ENCODE measurements at places on chromosomes 16 and 17.
A peak's percentile ranks its signal among the peaks of the same experiment; 100 is the strongest.

DNA sequence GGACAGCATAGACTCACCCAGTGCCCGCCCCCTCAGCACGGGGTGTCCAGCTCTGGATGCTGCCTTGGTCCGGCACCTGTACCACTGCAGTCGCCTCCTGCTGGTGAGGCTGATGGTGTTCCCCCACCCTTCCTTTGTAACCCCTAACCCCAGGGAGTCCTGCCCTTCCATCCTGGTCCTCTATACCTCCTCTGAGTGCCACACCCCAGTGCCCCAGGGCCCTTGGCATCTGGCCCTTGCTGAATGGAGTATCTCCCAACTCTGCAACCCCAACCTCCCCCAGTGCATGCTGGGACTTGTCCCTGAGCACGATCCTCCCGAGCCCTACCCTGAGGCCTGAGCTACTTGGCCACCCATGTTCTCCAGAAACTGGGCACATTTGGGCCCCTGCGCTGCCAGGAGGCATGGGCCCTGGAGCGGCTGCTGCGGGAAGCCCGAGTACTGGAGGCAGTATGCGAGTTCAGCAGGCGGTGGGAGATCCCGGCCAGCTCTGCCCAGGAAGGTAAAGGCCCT is 15.8 kb downstream of the RIPOR1 start:
- DNase-seq, result no peak

GRCh38 chr17:78399693-78400144 is 21.3 kb downstream of the PGS1 start:
- no peak for DNase-seq

GRCh38 chr17:63976702-63977101 is 4.0 kb upstream of the SCN4A start:
- no peak for DNase-seq

- no peak for DNase-seq
Measured at GRCh38 chr16:69619514-69619913, 53.7 kb downstream of the NFAT5 start.

- no peak for DNase-seq
Measured at GRCh38 chr17:40496634-40497420, 4.6 kb downstream of the TNS4 start.

- no peak for DNase-seq
Measured at GRCh38 chr16:66976746-66977145, 11.6 kb upstream of the CES4A start.

DNA sequence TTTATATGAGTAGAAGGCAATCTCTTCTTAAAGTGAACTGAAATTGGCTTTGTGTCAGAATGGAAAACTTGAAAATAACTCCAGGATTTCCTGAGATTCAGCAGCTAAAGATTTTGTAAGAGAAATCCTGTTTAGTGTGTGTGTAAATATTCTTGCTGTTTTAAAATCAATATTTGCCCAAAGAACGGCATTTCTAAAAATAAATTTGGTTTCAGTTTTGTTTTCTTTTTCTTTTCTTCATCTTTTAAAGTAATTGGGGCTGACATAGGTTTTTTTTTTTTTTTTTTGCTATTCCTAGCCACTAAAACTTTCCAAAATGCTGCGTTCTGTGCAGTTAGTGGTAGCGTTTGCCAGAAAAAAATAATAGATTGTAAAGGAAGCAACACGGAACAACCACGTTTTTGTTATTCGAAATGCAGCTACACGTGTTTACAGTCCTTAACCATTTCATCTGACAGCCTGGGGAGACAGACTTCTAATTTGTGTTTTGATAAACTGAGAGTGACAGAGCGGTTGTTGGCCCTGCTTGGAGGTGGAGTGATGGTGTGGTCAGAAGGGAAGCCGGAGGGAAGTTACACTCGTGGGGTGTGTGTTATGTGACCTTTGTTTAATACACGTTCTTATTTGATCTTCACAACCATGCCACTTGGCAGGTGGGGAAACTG is 21.6 kb upstream of the SMPD3 start:
- no peak for DNase-seq

- no peak for DNase-seq
Measured at GRCh38 chr17:56688151-56688550, 94.7 kb downstream of the NOG start.

DNA sequence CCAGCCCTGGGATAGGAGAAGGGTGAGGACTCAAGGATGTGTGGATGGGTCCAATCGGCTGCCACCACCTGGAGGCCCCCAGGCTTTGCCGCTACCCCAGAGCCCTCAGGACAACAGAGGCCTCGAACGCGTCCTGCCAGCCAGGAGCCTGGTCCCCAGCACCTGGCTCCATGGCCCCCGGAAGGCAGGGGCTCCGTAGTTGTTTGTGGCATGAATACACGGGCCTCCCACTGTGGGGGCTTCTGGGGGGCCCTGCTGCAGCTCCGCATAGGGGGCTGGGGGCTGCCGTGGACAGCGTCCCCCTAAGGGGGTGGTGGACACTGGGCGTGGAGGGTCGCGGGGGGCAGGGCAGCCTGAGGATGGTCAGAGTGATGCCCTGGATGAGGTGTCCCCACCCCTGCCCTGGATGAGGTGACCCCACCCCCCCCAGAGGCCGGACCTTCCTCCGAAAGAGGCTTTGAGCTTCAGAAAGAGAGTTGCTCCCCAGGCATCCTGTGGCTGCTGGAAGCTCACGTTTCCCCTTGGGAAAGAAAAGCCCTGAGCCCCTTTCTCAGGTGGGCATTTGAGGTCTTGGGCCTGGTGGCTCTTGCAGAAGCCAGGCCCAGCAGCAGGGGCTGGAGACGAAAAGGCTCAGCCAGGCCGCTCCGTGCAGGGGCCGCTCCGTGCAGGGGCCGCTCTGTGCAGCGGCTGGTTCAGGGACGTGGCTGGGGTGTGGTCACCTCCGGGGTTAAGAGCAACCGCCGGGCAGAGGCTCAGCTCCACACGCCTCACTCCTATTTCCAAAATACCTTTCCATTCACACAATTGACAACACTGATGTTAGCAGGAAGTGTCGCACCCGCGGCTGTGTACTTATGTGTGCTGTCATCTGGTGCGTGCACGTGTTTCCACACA is 40.3 kb upstream of the GNG13 start:
- DNase-seq, result no peak

DNA sequence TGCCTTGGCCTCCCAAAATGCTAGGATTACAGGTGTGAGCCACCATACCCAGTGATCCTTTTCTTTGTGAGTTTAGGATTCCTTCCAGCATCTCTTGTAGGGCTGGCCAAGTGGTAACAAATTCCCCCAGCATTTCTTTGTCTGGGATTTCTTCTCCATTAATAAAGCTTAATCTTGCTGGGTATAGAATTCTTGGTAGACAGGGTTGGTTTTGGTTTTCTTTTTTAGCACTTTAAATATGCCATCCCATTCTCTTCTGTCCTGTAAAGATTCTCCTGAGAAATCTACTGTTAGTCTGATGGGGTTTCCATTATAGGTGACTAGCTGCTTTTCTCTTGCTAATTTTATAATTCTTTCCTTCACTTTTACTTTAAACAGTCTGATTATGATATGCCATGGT is 173.0 kb upstream of the TOM1L1 start:
- no peak for DNase-seq

DNA sequence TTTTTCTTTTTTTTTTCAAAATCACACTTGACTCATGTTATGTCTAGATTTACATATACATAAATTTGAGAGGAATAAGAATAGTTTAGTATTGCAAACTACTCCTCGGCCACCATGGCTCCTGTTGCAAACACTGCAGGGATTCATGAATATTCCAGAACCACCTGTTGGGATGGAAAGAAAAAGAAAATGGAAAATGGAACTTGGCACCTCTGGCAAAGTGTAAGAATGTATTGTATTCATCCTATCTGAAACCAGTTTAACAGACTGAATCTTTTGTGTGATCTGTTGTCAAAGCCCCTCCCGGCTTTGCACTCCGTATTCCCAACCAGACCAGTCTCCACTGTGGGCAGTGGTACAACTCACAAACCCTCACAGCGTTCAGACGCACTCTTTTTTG is 124.4 kb downstream of the SPECC1 start:
- no peak for DNase-seq

DNA sequence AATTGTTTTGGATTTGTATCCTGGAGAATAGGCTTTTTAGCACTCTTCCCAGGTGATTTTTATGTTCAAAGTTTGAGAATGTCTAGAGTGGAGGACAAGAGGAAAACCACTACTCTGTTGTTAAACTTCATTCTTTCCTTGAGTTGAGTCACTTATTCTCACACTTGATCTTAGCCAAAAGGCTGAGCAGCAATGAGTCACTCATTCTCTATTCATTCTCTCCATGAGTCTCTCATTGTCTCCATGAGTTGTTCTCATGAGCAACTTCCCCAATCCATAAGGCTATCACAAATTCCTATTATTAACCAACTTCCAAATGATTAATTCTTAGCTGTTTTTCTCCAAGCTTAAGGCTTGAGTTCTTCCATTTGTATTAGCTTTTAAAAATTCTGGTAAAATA is 1393.3 kb downstream of the CDH8 start:
- DNase-seq, result no peak

DNA sequence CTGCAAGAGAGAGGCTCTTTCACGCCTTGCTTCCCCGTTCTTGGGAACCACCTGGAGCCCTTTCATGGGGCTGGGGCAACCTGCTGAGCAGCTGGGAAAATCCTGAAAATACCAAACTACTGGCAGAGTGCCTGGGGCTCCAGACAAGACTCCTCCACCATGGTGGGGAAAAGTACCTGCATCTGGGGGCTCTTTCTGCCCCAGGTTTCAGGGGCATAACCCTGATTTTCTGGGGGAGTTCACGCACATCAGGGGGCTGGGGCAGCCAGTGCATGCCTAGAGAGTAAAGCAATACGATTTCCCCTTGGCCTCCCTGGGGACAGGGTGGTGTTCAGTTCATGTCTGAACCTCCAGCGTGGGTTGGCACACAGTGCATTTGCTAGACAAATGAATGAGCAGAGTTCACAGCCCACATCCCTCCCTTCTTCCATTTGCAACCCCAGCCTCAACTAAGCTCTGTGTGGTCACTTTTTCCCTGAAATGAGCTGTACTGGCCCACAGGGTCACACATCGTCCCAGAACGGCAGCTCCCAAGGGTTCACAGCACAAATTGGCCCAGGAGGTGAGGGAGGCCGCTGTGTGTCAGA is 5.2 kb upstream of the CDC42EP4 start:
- no peak for DNase-seq

GRCh38 chr16:18950469-18951185 is 24.4 kb upstream of the SMG1 start:
- DNase-seq, result no peak

DNA sequence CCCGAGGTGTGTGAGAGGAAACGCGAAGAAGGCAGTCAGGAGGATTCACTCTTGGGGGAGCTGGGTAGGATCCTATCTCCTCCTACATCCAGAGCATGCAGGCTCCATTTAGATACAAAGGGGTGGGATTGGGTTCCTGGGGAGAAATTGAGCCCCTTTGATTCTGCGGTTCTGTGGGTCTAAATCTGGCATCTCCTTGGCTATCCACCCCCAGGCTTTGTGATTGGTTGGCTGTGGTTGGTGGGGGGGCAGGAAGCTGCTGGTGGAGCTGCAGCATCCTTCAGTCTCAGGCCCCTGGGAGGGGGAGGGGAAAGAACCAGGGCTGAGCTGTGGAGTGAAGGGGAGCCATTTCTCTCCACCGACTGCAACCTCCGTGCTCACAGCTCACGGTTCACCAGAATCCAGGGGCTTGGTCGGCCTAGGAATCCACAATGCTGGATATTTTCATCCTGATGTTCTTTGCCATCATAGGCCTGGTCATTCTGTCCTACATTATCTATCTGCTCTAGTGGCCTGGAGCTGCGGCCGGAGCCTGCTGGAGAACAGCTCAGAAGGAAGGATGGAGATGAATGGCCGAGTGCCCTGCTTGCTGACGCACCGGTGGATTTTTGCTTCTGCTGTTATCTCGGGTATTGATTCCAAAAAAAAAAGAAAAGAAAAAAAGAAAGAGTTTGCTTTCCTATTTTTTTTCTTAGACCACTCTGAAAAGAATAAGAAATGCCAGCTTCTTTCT is at the start of gene LASP1NB:
Gene LASP1NB, plus strand, starts transcription at position 352 of the 733 bp plus-strand sequence.
- DNase-seq, result no peak

DNA sequence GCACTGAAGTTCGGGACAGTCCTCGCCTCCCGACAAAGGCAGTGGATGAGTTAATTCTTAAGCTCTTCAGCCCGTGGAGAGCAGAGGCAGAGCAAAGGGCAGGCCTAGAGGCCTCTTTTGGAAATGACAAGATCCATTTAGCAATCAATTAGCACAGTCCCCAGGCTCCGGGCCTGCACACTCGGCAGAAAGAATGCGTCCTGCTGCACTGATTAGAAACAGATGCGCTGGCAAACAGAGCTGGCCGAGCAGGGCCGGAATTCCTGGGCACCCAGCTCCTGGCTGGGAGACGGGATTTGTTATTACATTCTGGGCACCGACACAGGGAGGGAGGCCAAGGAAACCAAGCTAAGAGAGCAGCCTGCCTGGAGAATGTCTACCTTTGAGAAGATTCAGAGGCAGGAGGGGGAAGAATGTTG is 162.9 kb downstream of the COPRS start:
- DNase-seq, result peak; percentile 94

DNA sequence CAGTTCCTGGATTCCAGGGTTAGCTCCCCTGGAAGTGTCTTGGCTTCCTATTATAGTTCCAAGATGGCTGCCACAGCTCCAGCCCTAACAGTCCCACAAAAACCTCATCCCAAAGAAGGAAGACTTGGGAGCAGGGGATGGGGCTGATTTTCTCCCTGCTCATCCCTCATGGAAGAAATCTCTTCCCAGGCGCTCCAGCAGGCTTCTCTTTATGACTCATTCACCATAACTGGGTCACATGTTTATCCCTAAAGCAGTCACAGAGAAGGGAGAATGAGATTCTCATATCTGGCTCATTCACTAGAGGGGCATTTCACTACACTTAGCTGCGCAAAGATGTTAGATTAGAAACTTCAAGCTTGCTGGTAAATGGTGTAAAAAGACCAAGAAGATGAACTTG is 206.5 kb upstream of the IRX3 start:
- no peak for DNase-seq

- no peak for DNase-seq
Measured at GRCh38 chr16:81451753-81452680, 7.4 kb downstream of the CMIP start.

GRCh38 chr16:74574146-74574545 is 32.8 kb downstream of the GLG1 start:
- DNase-seq, result no peak

Data from AG04449 (cell line).